Activated naive CD8-positive, alpha-beta T cell treated with anti-CD3 and anti-CD28 coated beads for 36 hours (primary cell): ENCODE measurements at places on chromosomes 3 and 15.

DNA sequence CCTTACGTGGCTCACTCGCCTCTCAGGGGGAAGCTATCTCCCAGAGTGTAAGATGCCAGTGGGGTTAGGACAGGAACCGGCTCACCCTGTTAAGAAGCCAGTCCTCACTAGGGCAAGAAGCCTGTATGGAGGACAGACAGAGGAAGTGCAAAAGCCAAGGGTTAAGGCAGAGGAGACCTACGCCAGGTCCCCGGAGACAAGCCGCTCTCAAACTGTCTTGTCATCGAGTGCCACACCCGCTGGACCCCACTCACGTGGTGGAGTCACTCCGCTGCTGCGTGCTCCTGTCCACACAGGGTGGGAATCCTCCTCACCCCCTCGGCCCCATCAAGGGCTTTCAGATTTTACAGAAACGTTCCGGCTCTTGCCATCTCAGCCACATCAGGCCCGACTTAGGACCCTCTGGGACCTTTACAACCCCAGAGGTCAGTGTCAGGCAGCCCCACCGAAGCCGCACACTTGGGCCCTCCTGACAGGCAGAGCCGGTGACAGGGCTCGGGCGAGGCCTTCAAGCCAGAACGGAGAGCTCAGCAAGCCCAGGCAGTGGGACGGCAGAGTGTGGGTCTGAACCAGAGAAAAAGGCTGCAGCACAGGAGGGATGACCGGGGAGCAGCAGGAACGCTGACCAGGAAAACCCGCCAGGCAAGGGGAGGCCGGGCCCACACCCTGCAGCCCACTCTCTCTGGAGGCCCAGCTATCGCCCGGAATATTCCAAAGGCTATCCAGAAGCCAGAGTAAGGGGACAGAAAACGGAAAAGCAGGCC lies 61.7 kb downstream of the XXYLT1 start:
- no peak for DNase-seq

- no peak for DNase-seq
Measured at GRCh38 chr15:41423979-41424659, 7.2 kb downstream of the RTF1 start.

GRCh38 chr15:28911310-28911931 lies 25.6 kb downstream of the APBA2 start:
- no peak for DNase-seq

DNA sequence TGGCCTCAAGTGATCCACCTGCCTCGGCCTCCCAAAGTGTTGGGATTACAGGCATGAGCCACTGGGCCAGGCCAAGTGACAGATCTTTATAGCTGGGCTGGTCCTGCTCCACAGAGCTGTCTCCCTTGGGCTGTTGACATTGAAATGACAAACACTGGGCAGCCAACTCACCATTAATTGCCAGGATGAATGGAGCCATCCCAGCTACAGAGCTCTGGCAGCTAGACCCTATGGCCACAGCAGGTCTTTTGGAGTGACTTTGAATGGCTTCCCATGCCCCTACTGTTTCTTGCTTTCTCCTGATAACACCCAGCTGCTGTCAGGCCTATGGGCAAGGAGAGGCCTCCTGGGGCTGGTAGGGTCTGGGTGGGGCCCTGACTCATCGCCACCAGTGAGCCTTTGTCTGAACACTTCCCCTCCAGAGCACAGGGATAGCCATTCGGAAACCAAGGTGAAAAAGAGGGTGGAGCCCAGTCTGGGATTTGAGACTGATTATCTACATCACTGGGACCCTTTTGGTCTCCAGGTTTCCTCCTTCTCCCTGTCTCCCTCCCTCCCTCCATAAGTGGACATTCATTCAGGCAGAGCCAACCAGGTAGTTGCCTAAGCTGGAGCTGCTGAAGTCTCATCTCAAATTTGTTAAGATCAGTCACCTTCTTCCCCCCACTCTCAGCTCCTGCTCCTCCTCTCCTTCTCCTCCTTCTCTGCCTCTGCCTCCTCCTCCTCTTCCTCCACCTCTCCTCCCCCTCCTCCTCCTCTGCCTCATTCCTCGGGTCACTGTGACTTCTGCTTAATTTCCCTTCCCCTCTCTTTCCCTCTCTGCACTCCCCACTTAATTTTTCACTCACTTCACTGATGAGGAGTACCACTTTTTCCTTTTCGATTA lies 34.0 kb downstream of the BHLHE40 start:
- no peak for DNase-seq

- no peak for DNase-seq
Measured at GRCh38 chr3:177960722-177961121, 575.5 kb upstream of the KCNMB2 start.

DNA sequence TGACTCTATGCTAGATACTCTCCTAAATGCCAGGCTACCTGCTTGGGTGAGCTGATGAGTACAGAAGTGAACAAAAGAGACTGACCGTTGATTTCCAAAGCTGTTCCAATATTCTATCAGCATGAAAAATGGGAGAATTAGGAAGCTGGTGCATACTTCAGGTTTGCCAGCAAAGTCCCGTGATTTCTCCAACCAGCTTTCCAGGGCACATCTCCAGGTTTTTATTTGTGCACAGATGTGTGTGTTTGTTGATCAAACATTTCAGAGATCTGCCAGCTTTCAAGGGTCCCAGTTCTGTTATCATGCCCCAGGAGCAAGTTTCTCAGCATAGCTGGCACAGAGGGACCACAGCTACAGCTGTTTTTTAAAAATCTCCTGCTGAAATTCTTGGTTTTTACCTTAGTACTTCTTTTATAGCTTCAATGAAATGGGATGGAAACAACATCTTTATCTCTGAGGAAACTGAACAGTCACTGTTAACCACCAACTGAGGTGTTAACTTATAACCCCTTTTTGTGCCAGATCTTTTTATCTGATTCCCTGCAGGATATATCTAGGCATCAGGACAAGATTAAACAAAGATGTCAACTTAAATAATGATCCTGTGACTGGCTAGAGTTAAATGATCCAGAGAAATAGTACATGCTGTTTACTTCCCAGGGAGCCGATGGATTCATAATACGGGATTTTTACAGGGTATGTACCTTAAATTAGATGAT lies 380.8 kb downstream of the GRM7 start:
- no peak for DNase-seq

DNA sequence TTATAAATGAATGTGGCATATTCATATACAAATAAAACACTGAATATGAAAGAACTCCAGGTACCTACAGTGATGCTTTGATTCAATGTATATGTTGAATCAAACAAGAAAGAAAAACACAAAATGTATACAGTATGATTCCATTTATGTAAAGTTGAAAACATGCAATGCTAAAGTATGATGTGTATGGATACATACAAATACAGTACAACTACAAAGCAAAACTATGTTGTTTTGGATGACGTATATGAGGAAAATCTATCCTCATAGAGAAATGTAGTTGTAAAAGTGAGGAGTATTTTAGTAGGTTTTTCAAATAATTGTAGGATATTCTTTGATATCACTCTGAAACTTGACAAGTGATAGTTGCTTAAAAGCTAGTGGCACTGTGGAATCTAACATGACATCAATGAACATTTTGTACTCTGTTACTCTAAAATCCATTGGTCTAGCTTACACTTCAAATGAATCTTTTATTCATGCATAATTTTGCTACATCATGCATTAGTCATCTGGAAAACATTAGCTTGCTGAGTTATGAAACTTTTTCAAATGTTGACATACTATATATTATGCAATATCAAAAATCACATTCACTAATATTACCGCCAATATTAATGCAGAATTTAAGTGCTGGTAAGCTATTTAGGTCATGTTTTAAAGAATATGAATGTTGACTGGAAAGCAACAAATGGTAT lies 278.1 kb upstream of the CHRNA7 start:
- no peak for DNase-seq

GRCh38 chr3:123521179-123521969 lies 63.5 kb downstream of the HACD2 start:
- no peak for DNase-seq

DNA sequence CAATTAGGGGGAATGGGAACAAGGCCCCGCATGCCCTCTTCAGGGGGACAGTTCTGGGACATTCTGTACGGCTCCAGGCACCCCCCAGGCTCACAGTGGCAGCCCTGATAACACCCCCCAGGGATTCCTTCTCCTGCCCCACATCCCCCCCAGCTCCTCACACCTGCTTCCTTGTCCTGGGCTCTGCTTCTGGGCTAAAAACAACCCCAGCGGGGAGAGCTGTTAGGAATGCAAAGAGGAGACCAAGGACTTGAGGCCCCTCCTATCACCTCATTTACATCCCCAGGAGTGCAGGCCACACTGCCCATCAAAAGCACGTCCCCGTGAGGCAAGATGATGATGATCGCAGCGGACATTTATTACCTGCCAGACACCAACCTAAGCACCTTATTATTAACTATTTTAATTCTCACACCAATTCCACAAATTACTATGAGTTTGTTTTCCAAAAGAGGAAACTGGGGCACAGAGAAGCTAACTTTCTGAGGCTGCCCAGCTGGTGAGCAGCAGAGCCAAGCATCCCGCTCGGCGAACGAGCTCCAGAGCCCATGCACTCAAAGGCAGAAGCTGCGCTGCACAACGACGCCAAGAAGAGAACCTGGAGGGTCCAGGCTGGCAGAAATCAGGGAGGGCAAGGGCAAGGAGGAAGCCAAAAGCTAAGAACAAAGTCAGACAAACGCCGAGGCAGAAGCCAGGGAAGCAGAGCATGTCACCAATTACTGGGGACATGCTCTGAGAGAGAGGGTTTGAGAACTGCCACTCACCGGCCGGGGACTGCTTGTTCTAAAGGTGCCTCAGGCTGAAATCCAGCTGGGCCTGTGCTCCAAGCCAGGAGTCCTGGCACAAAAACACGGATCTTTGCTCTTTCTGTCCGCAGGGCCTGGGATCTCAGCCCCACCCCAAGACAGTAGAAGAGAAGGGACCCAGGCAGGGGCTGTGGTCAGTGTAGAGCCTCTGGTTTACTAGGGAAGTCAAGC lies 76.2 kb upstream of the NSMCE3 start:
- no peak for DNase-seq

DNA sequence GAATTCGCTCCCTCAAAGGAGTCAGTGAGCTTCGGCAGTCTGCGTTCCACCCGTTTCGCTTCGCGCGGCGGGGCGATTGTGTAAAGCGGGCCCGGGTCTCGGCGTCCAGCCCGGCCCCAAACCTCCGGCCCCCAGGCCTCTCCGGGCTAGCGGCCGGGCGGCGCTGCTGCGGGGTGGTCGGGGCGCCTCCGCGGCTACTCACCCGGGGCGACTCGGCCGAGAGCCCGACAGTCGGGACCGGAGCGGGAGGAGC lies 412 bp downstream of the CHDH start:
- no peak for DNase-seq

GRCh38 chr15:71189718-71190117 lies 74.4 kb downstream of the THSD4 start:
- DNase-seq: no peak

- no peak for DNase-seq
Measured at GRCh38 chr3:23869977-23870662, 46.7 kb downstream of the NKIRAS1 start.

- DNase-seq: no peak
Measured at GRCh38 chr15:66186049-66186825, 67.3 kb downstream of the MEGF11 start.

- no peak for DNase-seq
Measured at GRCh38 chr3:172155897-172156585, 116.7 kb downstream of the FNDC3B start.
